ENCODE measurements at places on chromosomes 1 and 21.

GRCh38 chr1:197150336-197151005, 4.0 kb upstream of the ASPM start:
- no peak for DNase-seq

DNA sequence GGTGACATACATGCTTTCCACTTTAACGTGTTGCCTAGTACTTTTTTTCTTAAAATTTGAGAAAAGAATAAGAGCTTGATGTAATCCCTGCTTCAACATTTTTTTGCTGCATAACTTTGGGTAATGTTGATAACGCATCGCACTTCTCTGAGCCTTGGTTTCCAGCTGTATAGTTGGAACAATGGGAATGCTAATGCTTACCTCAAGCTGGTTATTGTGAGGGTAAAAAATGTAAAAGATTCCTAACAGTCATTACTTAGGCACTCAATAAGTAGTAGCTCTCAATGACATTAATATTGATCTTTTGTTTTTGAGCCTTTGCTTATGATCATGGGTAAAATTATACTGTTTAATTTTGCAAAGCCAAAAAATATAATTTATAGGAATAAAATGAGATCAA, 683.3 kb upstream of the CXADR start:
- no peak for DNase-seq

DNA sequence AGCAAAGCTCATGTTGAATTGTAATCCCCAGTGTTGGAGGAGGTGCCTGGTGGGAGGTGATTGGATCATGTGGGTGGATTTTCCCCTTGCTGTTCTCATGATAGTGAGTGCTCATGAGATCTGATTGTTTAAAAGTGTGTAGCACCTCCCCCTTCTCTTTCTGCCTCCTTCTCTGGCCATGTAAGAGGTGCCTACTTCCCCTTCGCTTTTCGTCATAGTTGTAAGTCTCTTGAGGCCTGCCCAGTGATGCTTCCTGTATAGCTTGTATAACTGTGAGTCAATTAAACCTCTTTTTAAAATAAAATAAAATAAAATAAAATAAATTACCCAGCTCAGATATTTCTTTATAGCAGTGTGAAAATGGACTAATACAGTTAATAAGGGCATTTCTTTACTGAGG, 1025.7 kb downstream of the PLA2G4A start:
- no peak for DNase-seq

GRCh38 chr1:95096218-95096841, 20.8 kb upstream of the TLCD4 start:
- DNase-seq, result no peak

DNA sequence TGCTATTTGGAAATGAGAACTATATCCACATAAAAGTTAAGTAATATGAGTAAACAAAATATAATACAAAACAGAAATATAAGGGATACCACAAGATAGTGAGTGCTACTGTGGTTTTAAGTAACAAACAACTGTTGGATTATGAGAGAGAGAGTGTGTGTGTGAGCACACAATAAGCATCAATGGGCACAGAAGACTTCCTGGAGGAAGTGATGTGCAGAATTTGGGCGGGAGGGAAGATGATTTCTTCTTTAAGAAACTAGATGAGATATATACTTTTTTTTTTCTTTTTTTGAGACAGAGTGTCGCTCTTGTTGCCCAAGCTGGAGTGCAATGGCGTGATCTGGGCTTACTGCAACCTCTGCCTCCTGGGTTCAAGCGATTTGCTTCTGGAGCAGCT, 7.9 kb upstream of the IER5 start:
- DNase-seq, result no peak

DNA sequence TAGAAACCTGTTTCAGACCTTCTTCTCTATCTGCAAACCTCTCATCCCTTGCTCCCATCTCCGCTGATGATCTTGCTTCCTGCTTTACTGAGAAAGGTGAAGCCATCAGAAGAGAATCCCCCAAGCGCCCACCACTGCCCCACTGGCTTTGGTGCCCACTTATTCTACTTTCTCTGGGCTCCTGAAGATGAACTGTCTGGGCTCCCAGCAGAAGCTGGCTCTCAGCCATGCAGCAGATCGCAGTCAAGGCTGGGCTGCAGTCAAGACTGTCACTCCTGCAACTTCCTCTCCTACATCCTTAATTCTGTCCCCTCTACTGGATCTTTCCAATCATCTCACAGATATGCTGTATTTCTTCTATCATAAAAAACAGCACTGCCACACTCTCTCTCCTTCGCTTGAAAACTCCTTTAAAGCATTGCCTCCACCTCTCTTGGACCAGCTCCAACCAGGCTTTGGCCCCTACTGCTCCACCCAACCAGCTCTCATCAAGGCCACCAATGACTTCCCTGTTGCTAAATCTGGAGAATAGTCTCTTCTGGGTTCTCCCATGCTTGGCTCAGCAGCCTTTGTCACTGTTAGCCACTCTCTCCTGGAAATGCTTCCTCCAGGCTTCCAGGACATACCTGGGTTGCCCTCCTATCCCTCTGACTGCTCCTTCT, 25.8 kb downstream of the TRIM62 start:
- DNase-seq, result no peak

Data from neural progenitor cell (in vitro differentiated cells).